ENCODE measurements at places on chromosomes 3 and 15.

GRCh38 chr3:136343873-136344555 is 93.9 kb downstream of the PCCB start:
- DNase-seq, result peak; percentile 79

DNA sequence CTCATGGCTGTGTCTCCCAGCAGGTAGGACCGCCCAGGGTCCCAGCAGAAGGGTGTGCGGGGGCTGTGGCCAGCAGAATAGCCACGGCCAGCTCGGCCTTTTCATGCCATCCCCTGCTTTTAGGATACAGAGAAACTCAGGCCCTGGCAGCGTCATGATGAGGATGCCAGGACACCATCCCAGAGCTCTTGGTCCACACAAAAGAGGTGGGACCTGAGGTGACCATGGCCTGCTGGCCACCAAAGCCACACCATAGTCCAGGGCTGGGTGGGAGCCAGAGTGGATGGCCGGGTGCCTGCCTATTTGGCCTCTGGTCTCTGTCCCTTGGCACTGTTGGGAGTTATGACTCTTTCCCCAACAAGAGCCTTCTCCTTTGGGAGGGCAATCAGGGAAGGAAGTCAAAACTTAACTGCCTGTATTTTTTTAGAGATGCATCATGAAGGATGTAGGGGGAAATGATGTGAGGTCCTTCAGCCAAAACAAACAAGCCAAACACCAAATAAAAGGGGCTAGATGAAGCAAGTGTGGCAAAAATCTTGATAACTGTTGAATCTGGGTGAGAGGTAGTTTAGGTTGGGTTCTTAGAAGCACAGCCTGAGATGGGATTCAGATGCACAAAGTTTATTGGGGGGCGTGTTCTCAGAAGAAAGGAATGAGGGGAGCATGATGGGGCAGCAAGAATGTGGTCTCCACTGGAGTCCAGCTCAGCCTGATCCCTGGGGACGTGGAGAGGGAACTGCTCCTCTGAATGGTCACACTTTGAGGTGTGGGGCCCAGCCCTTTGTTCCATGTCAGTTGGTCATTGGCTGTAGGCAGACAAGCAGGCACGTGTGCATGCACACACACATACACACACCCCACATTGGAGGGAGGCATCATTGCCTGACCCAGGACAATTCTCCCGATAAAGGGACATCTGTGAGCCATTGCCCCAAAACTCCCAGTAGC is 33.2 kb downstream of the SMAD6 start:
- no peak for DNase-seq

- no peak for DNase-seq
These were observed 11.1 kb downstream of the ZNF80 start for GRCh38 chr3:114226313-114226712.

DNA sequence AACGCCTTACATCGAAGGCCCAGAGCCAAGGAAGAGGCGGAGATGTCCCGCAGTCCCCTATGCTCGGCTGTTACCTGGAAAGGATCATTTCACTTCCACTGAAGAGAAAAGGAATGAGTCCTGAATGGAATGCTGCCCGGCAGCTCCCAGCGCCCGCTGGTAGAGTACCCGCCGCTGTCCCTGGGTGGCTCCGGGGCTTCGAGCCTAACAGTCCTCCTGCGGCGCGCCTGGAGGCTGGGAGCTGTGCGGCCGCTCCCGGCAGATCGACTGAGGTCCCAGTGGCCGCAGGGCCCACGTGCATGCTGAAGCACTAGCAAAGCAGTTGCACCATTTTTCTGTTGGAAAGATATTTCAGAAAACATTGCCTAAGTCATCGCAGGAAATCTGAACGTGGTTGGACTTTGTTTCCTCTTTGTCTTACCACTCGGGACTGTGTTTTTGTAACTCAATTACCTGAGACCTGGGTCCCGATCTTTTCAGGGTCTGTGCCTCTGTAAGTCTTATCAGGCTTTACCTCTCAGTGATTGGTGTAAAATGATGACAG is 984 bp downstream of the RNU6-1 start:
- peak; percentile 50 for DNase-seq

DNA sequence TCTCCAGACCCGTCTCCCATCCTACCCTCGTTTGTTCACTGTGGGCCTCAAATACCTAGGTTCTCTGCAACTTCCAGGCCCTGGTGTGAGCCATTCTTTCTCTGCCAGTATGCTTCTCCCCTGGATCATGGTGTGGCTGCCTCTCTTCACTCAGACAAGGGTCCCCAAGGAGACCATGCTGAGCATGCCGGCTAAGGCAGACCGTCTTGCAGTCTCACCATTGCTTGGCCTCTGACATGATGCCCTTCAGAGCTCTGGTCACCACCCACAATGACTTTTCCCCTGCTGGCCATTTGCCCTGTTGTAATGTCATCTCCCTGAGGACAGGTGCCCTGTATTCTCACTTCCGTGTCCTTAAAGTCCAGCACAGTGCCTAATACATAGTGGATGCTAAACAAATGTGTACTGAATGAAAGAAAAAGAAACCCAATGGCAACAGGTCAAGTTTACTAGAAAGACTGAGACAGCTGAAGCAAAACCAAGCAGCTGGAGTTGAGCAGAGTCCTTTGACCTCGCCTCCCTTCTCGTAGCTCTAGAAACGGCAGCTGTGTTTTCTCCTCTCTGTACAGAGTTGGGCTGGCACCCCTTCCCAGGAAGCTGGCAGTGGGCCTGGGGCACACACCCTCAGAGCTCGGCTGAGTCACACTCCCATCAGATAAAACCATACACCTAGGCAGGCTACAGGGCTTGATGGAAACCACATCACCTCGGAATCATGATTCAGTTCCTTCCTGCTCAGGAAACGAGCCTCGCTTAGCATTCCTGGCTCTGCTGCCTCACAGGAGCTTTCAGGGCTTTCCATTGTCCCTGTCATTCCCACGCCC is 8.6 kb downstream of the TLR9 start:
- DNase-seq, result peak; percentile 65

- DNase-seq, result no peak
These were observed 65.8 kb downstream of the TPRG1 start for GRCh38 chr3:189237526-189237925.

DNA sequence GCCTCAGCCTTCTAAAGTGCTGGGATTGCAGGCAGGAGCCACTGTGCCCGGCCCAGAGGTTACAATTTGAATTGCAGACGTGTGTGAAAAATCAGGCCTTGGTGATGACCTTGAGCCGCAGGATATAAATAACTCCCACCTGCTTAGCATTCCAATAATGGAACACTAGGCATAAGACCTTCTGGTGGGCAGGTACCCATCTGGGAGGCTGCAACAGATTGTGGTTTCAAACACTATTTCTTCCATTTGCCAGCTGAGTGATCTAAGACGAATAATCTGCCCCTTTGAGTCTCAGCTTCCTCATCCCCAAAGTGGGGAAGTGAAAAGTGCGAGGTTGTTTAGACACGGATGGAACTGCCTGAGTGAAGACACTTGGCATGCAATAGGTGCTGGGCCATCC is 47.7 kb upstream of the HERC1 start:
- no peak for DNase-seq

DNA sequence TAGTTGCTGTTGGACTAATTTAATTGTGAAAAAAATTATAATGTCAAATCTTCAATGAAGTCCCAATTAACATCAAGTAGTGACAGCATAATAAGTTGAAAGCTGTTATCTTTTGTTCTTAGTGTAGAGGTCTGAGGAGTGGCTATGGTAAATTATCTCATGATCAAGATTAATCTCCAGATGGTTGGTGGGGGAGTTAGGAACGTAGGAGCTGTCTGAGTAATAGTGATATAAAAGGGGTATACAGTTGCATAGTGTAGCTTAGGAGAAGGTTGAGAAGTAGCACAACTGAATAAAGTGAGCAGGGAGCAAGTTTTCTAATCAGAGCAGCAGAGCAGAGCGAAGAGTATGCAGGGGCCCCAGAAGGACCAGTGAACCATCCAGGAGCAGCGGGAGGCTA is 19.5 kb downstream of the TMOD2 start:
- no peak for DNase-seq

- DNase-seq, result no peak
These were observed 238.0 kb upstream of the LRIG1 start for GRCh38 chr3:66738625-66739365.

- no peak for DNase-seq
These were observed 71.2 kb downstream of the CYP19A1 start for GRCh38 chr15:51267051-51267702.

- no peak for DNase-seq
These were observed 81.9 kb upstream of the CDV3 start for GRCh38 chr3:133491481-133492059.

DNA sequence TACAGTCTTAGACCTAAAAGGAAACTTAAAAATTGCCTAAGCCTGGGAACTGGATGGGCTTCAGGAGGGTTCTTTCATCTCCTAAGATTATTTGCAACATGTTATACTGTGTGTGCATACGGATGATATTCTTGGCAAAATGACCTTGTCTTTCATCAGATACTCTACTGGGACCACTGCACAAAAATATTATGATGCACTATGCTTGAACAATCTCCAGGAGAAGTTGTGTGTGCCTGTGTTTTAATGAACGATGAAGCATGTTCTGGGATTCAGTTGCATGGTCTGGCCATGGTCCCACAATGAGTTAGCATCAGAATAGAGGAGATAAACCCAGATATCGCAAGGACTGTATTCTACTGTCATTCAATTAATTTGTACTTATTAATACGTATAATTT is 68.7 kb downstream of the GAP43 start:
- DNase-seq, result no peak

GRCh38 chr3:131714585-131715220 is 211.9 kb upstream of the MRPL3 start:
- no peak for DNase-seq

DNA sequence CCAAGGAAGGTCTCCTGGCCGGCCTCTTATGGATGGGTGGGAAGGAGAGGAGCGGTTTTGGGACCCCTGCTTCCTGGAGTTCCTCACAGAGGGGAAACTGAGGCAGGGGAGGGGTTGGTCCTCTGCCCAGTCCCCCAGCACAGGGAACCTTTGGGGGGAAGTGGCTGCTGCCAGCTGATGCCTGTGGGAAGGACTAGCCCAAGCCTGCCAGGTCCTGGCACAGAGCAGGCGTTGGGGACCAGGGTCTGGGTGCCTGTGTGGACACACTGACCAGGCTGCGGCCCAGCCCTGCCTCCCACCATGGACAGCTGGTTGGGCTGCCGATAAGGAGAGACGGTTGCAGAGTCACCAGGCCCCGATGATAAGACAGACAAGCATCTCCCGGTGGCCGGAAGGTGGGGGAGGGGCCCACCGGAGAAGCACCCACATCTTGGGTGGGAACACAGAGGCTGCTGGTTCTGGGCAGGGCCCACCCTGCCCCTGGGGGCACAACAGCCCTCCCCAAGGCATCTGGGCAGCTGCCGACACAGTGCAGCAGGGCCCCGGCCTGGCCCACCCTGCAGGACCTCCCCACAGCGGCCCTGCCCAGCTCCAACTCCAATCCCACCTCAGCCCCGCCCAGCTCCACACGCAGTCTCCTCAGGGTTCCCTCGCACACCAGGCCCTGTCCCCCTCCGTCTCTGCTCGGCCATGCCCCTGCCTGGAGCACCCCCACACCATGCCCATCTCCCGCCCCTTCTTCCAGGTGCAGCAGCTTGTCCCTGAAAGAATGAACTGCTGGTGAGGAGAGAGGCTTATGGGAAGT is 50.7 kb downstream of the DNAJB8 start:
- no peak for DNase-seq

GRCh38 chr15:74041777-74042435 is 40.4 kb downstream of the GOLGA6A start:
- DNase-seq, result no peak

DNA sequence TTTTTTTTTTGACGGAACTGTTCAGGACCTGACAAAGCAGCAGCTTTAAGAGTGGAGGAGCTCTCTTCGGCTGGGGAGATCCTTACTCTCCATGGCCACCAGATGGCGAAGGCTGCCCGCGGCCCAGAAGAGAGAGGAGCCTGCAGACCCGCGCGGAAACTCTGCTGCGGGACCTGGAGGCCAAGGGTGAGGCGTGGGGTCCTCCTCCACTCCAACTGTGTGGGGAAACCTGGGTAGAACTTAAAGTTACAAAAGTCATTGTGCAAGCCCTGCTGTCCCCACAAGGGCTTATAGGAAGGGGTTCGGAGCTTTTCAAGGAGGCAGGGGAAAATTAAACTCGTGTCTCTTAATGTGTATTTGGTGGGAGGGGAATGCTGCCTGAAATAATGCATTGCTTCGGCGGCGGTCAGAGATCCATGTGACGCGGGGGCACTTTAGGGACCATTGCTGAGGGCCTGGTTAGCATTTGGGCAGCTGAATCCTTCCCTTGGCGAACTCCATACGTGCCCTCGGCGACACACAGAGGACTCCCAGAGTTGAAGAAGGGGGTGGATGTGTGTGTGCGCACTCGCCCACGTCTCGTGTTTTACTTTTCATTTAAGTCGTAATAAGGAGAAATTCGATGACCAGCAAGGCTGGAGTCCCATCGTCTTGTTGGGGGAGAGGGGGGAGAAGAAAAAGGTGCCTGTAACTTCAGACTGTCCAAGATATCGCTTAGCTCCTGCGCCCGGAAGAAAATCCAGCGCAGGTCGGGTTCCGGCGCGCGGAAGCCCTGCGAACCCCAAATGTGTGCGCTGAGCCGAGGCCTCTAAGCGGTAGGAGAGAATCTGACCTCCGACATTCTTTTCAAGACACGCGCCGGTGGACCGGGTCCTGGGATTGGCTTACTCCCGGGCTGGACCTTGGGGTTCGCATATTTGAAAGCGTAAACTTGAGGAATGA is 9.7 kb downstream of the EOMES start:
- peak; percentile 67 for DNase-seq

DNA sequence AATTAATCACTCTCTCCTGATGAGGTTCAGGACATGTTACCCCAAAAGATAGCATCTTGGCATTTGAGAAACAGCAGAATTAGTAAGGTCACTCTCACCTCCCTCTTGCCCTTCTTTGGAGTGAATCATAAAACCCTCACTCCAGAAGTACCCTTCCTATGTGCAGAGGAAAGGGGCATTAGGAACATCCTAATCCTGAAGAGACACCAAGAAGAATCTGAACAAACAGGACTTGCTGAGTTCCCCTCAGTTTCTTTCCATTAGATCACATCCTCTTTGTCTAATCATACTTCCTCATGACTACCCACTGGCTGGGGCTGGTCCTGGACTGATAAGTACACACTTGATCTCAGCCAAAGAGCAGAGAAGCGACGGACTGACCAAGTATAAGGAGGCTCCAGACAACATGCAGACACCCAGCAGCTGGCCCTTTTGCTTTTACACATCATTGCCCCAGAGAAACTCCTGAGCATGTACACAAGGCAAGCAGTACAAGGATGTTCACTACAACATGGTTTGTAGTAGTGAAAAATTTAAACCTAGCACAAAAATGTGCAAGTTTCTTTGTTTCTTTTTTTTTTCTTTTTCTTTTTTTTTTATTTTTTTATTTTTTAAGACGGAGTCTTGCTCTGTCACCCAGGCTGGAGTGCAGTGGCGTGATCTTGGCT is 15.0 kb upstream of the TM6SF1 start:
- no peak for DNase-seq

GRCh38 chr3:143770391-143770790 is 77.9 kb downstream of the SLC9A9 start:
- DNase-seq, result no peak

All from left ventricle myocardium inferior (tissue), 1 donor.